ENCODE measurements at places on chromosomes 2 and 18.

GRCh38 chr18:63368611-63369010 is 1.6 kb upstream of the KDSR start:
- no peak for DNase-seq

GRCh38 chr2:233173115-233173514 is 78.4 kb upstream of the ATG16L1 start:
- no peak for DNase-seq

GRCh38 chr2:159508140-159508539 is 108.2 kb downstream of the BAZ2B start:
- no peak for DNase-seq

- DNase-seq = no peak
Measured at GRCh38 chr2:240277073-240277806, 136.8 kb upstream of the OTOS start.

DNA sequence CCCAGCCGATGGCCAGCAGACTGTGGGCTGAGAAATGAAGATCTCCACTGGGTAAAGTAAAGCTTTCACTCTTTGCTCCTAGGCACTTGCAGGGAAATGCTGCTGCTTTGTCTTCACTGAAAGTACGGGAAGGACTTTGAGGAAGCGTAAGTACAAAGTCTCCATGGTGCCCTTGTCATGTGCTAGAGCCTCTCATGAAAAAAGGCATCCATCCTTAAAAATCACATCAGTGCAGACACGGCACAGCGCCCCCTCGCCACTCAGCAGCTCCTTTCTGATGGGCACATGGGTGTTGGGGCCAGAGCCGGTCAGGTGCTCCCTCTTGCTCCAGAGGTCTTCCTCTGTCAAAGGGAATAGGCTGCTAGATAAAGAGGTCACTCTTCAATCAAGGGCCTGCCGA is 109.0 kb upstream of the STPG4 start:
- no peak for DNase-seq

DNA sequence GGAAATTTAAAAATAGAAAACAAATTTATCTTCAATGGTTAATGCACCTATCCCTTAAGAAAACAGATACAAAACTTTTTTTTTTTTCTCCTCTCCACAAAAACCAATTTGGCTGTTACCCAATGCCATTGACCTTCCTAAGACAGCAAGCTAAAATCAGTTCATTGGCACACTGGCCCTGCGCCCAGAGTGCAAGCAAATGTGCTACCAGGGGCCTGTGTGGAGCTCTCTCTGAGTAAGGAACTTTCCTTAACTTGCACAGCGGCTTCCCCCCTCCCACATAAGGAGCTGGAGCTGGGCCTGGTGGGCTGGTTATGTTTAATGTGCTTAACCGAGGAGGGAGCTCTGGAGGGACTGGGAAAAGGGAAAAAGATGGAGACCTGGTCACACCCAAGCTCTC is 17.6 kb upstream of the POU3F3 start:
- no peak for DNase-seq

- no peak for DNase-seq
Measured at GRCh38 chr2:240134956-240135520, 1.1 kb downstream of the COPS9 start.

GRCh38 chr2:69715964-69716363 is 26.0 kb upstream of the ANXA4 start:
- no peak for DNase-seq

DNA sequence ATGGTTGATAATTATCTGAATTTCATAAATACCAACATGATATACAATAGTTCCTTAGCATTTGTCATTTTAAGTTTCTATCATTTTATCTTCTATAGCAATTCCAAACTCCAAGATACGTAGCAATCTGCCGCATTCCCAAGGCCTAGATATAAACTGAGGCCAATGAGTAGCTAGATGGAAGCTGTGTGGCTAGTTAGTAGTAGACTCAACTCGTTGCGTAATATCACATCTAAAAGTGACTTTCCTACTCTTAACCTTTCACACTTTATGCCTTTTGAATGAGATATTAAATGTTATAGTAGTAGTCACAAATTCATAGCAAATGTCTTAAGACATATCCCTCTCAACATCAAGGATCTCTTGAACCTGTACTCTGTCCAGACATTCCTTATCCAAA is 33.6 kb downstream of the WDSUB1 start:
- DNase-seq = no peak
